Smooth muscle cell of the umbilical artery (primary cell): ENCODE measurements at places on chromosomes 7 and 10. TPM values are rescaled to one million over a fixed set of nuclear protein-coding genes. Genes with fewer than 3 reads are reported as not detected.

Gene IKZF1
- not detected in 2 replicates for total RNA-seq

Gene SEMA3A
- total RNA-seq: 18.1 and 28.1 TPM in 2 replicates

Gene AKR1C3
- total RNA-seq: 1.2 TPM in 2 replicates

Gene UMAD1
- 9.9 and 14.0 TPM in 2 replicates for total RNA-seq

Gene RSPH10B2
- 0.05 TPM in 1 of 2 replicates, not detected in the other for total RNA-seq
